Stimulated activated CD8-positive, alpha-beta memory T cell treated with anti-CD3 and anti-CD28 coated beads, Interleukin-4, amount 100 ng/mL, for 1 hour (primary cell): ENCODE measurements at places on chromosomes 4 and X.

DNA sequence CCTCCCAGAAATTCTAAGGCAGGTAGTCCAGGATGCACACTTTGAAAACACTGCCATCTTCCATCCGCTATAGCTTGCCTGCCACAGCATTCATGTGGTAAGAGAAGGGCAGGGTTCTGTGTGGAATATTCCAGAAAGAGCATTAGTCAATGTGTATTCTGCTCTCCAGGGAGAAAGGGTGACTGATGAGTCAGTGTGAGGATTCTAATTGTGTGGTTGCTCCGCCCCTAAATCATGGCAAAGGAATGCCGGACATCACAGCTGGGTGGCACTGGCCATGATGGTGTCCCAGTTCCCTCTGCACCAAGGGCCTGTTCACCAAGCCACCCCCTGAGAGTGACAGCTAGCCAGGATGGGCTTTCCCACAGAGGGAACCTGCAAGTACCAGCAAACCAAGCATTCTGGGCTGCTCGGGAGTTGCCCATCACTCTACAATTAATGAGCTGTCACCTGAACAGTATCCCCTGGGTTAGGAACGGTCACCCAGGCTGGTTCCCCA, 9.5 kb downstream of the IDS start:
- DNase-seq: no peak

- no peak for DNase-seq
Measured at GRCh38 chr4:123127218-123127617, 204.8 kb upstream of the NUDT6 start.

GRCh38 chrX:136652822-136653723, 5.1 kb downstream of the CD40LG start:
- DNase-seq: no peak

- DNase-seq: no peak
Measured at GRCh38 chr4:2337131-2337723, 75.3 kb upstream of the MXD4 start.

GRCh38 chr4:64000241-64000640, 409.0 kb downstream of the TECRL start:
- DNase-seq: no peak

- DNase-seq: no peak
Measured at GRCh38 chr4:113071274-113071673, 21.8 kb downstream of the ANK2 start.

- no peak for DNase-seq
Measured at GRCh38 chr4:40910706-40911105, 161.0 kb downstream of the NSUN7 start.

- no peak for DNase-seq
Measured at GRCh38 chr4:183328832-183329231, 6.6 kb upstream of the CLDN24 start.

DNA sequence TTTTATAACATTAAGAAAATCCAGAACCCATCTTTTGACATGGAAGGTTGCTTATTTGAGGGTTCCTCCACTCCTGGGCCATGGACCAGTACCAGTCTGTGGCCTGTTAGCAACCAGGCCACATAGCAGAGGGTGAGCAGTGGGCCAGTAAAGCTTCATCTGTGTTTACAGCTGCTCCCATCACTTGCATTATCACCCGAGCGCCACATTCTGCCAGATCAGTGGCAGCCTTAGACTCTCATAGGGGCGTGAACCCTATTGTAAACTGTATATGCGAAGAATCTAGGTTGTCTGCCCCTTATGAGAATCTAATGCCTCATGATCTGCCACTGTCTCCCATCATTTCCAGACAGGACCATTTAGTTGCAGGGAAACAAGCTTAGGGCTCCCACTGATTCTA, 58.6 kb downstream of the NDST4 start:
- DNase-seq: no peak

GRCh38 chrX:108033890-108034289, 11.0 kb upstream of the VSIG1 start:
- no peak for DNase-seq

GRCh38 chr4:86934147-86934770, 552 bp upstream of the AFF1 start:
- no peak for DNase-seq
